ENCODE measurements at places on chromosomes 1 and 21.
A peak's percentile ranks its signal among the peaks of the same experiment; 100 is the strongest.

DNA sequence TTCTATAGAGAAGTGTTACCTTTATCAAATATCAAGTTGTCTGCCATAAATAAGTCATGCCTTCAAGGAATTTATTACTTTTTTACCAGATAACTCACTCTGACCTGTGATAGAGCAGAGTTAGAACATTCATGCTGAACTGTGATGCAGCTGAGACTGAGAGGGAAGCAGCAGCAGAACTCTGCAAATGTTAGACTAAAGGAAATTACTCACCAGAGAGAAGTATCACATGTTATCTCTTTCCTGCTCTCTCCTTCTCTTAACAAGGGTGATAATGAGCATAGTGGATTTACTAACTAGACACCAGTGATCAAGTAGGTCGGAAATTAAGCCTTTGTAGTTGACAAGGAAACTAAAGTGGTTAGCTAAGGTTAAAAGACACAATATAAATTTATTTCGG is 181.6 kb downstream of the RASAL2 start:
- no peak for DNase-seq

- peak; percentile 87 for DNase-seq
Measured at GRCh38 chr1:78237364-78237916, 191.7 kb downstream of the GIPC2 start.

GRCh38 chr1:92040971-92041370 is 11.2 kb downstream of the EPHX4 start:
- DNase-seq, result no peak

GRCh38 chr1:160830321-160831153 is 32.1 kb downstream of the CD244 start:
- peak; percentile 55 for DNase-seq

- DNase-seq, result no peak
Measured at GRCh38 chr1:20439282-20439681, 46.7 kb downstream of the CAMK2N1 start.

- no peak for DNase-seq
Measured at GRCh38 chr1:152745289-152745704, 12.5 kb upstream of the KPRP start.
